ENCODE measurements at places on chromosomes 7 and 10.
A peak's percentile ranks its signal among the peaks of the same experiment; 100 is the strongest.

GRCh38 chr7:13778967-13779366 is 210.5 kb downstream of the ETV1 start:
- no peak for DNase-seq

- DNase-seq, result no peak
Measured at GRCh38 chr10:72782649-72783330, 90.8 kb downstream of the MCU start.

- peak; percentile 57 for DNase-seq
Measured at GRCh38 chr7:38374507-38374906, 101.1 kb upstream of the TARP start.

- no peak for DNase-seq
Measured at GRCh38 chr7:82179311-82179710, 264.3 kb downstream of the CACNA2D1 start.

DNA sequence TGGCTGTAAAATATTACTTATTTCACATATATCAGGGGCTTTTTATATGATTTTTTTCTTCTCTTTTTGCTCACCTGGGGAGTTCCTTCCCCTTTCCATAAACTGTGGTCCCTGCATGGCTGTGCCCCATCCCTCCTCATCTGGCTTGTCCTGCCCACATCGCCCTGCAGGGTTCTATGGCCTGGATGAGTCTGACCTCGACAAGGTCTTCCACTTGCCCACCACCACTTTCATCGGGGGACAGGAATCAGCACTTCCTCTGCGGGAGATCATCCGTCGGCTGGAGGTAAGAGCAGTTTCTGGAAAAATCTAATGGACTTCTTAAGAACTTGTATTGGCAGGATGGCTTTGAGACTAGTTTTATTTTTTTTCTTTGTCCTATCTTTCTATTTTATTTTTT is 60.1 kb downstream of the OGDH start:
- DNase-seq, result no peak

GRCh38 chr10:10584161-10584560 is 433.5 kb upstream of the CELF2 start:
- no peak for DNase-seq

DNA sequence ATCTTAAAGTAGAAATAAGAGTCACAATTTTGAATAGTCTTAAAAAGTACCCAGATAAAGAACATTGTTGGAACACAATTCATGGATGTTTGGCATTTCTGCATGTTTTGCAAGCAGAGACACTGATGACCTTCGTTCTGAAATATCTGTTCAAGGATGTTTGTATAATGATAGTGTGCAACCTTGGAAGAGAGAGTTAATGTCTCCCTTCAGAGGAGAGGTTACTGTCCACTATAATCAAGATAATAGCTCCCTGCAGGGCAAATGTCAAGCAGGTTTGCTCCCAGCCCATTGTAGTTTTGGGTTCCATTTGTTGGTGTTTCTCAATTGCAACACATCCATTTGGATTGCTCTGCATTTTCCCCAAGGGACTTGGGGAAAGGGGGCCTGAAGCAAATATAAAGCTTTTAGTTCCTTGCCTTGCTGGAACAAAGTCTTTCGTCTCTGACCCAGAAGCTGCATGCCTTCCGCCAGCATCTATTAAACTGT is 45.2 kb downstream of the COL1A2 start:
- no peak for DNase-seq

DNA sequence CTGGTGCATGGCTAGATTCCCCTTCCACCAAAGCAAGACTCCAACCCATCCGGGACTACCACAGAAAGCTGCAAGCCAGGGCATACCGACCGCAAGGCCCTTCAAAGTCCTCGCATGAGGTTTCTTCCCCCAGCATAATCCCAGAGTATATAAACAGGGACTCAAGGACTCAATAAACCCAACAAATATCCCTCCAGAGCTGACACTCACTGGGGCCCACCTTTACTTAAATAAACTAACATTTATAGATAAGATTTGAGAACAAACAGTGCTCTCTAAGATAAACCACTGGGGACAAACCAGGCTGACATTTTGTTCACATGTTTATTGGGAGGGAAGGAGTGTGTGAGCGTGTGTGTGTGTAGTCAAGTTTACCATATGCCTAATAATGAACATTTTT is 138.2 kb downstream of the ADAM12 start:
- DNase-seq, result no peak
